ENCODE measurements at places on chromosomes 1 and 21.

- DNase-seq = no peak
Measured at GRCh38 chr1:81430955-81431623, 369.6 kb upstream of the ADGRL2 start.

DNA sequence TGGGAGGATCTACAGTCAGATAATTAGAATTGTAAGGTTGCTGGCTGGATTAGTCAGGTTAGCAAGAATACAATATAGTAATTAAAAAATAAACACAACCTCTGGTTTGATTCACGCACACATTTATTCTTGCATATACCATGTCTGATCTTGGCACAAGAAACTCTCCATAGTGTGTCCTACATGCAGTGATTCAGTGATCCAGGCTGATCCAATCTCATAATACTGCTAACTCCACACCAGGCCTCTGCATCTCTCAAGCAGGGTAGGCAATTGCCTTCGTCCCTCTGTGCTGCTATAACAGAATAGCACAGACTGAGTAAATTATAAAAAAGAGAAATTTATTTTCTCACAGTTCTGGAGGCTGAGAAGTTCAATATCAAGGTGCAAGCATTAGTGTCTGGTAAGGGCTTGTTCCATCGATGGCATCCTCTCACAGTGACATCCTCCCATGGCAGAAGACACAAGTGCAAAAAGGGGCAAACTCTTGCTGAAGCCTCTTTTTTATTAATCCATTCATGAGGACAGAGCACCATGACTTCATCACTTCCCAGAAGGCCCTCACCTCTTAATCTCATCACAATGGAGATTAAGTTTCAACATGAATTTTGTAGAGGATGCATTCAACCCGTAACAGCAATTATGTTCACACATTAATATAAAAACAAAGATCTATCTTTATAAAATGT lies 741.0 kb upstream of the NCAM2 start:
- no peak for DNase-seq

DNA sequence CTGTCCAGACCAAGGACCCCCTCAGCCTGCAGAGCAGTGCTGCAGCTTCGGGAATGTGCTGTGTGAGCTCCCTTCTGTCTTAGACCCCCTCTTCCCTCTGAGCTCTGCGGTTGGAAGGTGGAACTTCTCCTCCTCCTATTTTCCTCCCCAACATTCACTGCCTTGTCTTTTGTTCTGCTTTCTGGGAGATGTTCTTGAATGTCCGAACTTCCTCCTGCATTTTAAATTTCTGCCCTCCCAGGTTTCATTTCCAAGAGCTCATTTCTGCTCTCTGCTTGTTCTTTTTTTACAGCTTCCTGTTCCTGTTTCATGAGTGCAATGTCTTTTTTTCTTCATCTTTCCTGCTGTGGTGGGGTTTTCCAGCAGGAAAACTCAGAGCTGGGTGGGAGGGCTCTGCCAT lies 29.3 kb downstream of the RRP1 start:
- no peak for DNase-seq

DNA sequence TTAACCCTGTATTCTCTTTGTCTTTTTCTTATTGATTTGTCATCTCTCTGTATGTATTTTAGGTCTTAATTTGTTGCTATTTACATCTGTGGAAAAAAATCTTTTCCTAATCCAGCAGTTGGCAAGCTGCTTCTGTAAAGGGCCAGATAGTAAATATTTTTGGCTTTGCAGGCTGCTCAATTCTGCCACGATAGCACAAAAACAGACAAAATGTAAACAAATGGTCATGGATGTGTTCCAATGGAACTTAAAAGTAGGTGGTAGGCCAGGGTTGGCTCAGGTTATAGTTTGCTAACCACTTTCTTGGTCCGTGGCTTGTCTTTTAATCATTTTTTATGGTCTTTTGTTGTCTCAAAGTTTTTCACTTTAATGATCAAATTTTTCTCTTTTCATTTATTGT lies 371.8 kb downstream of the HHAT start:
- DNase-seq = no peak
